ENCODE measurements at places on chromosomes 1 and 21.

- DNase-seq: no peak
Measured at GRCh38 chr1:35886577-35887431, 3.8 kb downstream of the AGO1 start.

DNA sequence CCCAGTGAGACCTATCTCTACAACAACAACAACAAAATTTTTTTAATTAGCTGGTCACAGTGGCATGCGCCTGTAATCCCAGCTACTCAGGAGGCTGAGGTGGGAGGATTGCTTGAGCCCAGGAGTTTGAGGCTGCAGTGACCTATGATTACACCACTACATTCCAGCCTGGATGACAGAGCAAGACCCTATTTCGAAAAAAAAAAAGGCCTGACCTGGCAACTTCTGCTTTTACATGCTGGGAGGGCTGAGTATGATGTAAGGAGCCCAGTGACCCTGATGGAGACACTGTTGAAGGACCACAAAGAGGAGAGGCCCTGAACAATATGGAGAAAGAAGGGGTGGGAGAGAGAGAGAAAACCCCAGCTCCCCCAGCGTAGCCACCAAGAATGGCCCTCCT, 9.2 kb upstream of the VPS26C start:
- DNase-seq: no peak

DNA sequence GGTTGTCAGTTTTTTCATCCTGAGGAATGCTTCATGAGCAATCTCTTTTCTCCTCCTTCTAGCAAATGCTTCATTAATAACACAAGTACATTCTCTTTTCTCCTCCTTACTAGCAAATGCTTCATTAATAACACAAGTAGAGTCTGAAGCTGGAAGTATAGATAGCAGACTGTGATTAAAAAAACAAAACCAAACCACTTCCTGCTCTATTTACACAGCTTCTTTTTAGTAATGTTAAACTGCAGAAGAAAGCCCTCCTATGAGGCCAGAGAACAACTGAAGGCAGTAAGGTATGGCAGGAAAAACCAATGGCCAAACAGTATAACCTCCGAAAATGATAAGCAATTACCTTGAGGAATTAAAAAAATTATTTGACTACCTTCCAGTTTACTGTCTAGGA, 90.1 kb downstream of the ZSWIM5 start:
- DNase-seq: no peak

DNA sequence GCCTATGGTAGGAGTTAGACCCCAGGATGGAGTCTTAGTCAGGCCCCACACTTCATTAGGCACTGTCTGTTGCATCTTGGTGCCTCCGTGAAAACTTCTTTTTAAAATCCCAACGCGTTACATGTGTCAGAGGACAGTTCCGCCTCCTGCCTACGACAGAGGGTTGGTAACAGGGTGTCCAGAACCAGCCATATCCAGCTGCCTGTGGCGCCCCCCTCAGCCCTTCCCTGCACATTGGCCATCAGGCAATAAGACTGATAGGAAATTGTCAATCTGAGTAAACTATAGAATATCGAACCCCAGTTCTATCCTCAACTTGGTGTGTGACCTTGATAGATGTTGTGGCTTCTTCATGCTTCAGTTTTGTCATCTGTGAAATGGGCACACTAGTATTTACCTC, 108.6 kb upstream of the CSF3R start:
- no peak for DNase-seq

DNA sequence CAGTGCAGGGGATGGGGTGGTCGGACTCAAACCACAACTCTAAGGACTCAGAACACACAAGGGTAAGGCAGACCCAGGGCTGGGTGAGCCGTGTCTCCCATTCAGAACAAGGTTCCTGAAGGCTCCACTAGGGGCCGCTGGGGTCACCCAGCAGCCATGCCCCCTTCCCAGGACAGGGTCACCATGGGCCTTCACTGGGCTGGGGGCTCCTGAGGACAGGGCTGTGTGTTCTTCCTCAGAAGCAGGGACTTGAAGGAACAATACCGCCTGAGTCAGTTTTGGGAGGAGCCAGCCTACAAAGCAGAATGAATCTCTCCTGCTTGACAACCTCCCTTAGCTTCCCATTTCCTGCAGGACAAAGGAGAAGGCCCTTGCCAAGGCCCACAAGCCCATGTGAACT, 15.4 kb downstream of the RIMS3 start:
- no peak for DNase-seq

GRCh38 chr1:24094554-24094953, 17.4 kb downstream of the MYOM3 start:
- no peak for DNase-seq

- no peak for DNase-seq
Measured at GRCh38 chr1:202172015-202172355, 11.6 kb upstream of the PTPN7 start.

DNA sequence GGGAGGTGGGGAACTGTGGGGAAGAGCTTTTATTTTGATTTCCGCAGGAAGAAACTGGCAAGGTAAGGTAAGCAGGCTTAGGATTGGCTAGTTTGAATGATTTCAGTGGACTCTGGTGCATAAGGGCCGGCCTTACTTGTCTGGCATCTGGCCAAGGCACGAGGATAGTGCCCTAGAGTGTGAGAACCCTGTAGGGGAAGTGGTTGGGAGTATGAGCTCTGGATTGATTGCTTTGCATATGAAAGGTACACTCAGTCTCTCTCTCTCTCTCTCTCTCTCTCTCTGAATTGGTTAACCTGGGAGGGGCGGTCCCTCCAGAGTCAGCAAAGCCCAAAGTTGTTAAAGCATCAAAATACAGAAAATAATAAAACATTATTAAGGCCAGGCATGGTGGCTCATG, 463.0 kb downstream of the SIPA1L2 start:
- DNase-seq: no peak

- DNase-seq: no peak
Measured at GRCh38 chr1:101142244-101142643, 94.6 kb upstream of the S1PR1 start.

- DNase-seq: no peak
Measured at GRCh38 chr1:71522721-71523120, 441.9 kb upstream of the ZRANB2 start.

GRCh38 chr1:8018492-8019228, 7.4 kb downstream of the ERRFI1 start:
- no peak for DNase-seq

- DNase-seq: no peak
Measured at GRCh38 chr1:158037008-158037865, 43.8 kb downstream of the KIRREL1 start.

DNA sequence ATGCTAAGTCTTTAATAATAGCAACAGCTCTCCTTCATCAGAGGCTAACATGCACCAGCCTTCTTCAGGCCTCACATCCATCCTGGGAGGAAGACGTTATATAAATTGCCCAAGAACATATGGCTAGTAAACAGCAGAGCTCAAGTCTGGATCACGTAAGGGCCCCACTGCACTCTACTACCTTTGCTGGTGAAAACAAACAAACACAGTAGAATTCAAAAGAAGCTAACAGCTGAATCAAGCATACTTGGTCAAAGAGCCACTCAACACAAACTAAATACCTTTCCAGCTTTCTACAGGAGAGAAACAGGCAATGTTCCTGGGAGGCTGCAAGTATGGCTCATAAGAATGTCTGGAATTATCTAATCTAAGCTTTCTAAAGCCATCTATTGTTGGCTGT, 66.0 kb downstream of the WLS start:
- DNase-seq: no peak

GRCh38 chr1:76256289-76257223, 182.0 kb downstream of the ST6GALNAC3 start:
- no peak for DNase-seq

- no peak for DNase-seq
Measured at GRCh38 chr1:35571263-35571662, 1.9 kb upstream of the TFAP2E start.

DNA sequence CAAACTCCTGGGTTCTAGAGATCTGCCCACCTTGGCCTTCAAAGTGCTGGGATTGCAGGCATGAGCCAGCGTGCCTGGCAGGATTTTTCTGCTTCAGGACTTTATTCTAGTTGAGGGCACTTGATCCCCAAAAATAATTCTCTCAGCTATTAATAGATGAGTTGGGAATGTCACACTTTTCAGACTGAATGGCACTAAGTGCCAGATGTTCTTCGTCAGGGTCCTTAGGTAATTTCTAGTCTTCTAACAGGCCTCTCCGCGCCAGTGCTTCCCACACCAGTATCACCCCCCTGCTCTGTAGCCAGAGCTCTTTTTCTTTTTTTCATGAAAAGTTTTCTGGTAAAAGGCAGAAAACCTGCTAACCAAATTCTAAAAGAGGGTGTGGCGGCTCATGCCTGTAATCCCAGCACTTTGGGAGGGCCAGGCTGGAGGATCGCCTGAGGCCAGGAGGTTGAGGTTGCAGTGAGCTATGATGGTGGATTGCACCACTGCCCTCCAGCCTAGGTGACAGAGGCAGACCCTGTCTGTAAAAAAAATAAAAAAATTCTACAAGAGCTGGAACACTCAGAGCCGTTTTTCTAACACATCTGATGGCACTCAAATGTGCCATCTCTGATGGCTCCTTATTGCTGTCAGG, 6.1 kb upstream of the SARS1 start:
- DNase-seq: no peak

GRCh38 chr1:215877452-215877951, 310.4 kb downstream of the KCTD3 start:
- DNase-seq: no peak

- no peak for DNase-seq
Measured at GRCh38 chr1:93578433-93578830, 103.2 kb downstream of the BCAR3 start.

- DNase-seq: peak; percentile 74
Measured at GRCh38 chr1:54052431-54052933, 522 bp downstream of the TMEM59 start.

DNA sequence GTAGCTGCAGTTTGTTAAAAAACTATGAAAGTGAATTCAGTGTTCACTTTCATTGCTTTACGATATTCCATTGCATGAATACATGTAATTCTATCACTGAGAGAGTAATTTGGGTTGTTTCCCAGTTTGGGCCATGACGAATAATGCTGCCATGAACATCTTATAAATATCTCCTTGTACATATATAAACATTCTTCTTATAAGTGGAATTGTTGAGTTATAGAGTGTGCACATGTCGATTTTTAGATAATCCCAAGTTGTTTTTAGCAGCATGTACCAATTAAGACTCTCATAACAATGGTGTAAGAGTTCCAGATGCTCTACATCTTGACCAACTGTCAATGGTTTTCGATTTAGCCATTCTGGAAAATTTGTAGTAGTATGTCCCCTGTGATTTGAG, 40.9 kb downstream of the ALG6 start:
- no peak for DNase-seq

- DNase-seq: no peak
Measured at GRCh38 chr1:76029331-76029730, 45.2 kb upstream of the ST6GALNAC3 start.

GRCh38 chr1:116984406-116985160, 17.0 kb upstream of the CD101 start:
- no peak for DNase-seq

DNA sequence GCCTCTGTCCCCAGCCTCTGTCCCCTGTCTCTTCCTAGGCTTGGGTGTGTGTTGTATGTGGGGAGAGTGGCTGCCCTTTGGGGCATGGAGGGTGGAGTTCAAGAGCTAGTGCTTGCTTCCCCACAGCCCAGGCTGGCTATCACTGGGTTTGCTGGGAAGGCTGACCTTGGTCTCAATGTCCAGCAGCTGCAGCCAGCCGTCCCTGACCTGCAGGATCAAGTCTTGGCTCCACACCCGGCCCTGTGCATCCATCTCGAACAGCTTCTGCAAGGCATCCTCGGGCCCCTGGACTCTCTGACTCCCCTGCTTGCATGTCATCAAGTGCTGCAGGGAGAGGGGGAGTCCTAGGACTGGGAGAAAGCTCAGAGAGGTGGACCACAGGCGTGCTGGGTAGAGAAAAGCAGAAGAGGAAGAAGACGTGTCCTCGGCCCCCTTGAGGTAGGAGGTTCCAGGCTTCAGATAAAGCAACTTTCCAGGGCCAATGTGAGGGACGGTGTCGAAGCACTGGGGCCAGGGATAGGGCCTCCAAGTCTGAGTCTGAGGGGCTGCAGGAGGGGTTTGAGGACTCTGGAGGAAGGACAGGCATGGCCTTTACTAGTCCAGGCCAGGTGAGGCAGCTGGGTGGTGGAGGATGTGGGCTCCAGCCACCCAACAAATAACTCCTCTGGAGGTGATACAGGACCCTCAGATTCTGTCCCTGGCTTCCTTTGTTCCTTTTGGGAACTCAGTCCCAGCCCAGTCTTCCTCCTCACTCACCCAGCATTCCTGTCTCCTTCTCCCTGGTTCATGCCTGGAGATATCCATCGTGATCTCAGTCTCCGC, 4.0 kb downstream of the EPS8L3 start:
- no peak for DNase-seq

DNA sequence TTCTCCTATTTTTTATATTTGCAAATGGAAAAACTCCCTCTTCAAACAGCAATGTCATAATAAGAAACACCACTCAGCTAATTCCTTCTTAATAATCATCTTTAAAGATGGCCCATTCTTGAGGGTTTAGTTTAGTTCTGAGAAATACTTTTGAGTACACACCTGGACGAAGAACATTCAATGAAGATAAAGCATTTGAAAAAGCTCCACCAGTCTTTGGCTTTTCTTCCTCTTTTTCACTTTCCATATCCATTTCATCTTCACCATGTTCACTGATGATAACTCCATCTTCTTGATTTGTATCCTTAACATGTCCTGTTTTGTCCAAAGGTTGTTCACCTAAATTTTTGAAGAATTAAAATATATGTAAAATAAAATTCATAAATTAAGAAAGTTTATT, 7.4 kb downstream of the PAXBP1 start:
- DNase-seq: no peak

DNA sequence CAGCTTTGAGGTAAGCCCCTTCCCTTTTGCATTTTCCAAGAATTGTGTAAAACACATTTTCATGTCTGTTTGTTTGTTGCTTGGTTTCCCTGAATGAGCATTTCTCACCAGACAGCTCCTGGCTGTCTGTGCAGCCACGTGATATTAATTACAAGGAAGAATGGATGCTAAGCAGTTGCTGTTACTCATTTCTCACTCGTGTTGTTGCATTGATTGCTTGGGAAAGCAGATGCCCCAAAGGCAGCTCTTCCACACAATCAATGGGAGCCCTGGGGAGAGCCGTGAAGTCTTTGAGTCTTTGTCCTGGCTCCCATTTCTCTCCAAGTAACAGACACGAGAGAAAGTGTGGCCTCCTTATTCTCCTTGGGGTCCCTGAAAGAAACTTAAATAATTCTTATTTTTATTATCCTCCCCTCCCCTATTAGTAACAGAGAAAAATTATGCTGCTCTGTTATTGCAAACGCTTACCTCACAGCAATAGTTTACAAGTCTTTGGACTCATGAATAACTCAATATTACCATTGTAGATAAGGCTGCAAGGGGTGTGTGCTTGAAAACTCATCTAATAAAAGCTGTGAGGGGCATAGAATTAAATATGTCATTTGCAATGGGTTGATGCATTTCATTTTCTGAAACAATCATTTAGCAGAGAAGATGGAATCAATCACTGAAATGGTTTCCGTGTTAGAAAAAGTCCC, 127.7 kb upstream of the CAMK1G start:
- DNase-seq: no peak

- DNase-seq: peak; percentile 80
Measured at GRCh38 chr1:247357781-247358211, 26.1 kb upstream of the ZNF496 start.

GRCh38 chr1:53458634-53459033, 565 bp upstream of the DMRTB1 start:
- no peak for DNase-seq

GRCh38 chr1:112961072-112961471, 5.1 kb upstream of the SLC16A1 start:
- DNase-seq: no peak

Data from brain microvascular endothelial cell (primary cell).